ENCODE measurements at places on chromosomes 6 and 20.

DNA sequence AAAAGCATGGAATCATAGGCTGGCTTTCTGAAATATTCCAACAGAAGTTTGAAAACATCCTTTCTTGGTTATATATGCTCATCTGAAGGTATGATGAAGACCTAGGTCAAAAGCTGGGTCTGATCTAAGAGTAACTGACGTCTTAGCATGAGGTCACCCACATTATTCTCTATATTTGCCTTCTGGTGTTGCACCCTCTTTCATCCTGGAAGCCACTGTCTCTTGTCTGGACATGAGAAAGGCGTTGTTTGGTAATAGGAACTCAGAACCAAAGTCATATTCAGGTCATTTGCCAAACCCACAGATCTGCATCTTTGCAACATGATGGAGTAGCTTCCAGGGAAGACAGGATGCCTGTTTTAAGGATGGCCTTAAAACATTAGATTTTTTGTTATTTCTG is 17.6 kb downstream of the GABRR1 start:
- DNase-seq = no peak

DNA sequence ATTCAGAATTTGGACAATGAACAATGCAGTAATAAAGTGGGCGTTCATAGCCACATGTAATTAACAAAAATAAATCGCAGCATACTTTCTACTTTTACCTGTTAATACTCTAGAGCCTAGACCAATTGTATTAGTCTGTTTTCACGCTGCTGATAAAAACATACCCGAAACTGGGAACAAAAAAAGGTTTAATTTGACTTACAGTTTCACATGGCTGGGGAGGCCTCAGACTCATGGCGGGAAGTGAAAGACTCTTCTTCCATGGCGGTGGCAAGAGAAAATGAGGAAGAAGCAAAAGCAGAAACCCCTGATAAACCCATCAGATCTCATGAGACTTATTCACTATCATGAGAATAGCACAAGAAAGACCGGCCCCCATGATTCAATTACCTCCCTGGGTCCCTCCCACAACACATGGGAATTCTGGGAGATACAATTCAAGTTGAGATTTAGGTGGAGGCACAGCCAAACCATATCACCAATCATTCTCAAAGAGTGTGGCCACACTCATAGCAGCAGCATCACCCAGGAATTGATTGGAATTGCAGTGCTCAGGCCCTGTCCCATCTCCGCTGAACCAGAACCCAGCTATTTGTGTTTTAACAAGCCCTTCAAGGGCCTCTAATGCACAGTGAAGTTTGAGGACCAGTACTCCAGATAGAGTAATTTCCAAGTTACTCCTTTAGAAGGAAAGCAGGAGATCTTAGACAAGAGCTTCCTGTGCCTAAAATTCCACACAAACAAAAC is 650.0 kb downstream of the KIF16B start:
- no peak for DNase-seq

DNA sequence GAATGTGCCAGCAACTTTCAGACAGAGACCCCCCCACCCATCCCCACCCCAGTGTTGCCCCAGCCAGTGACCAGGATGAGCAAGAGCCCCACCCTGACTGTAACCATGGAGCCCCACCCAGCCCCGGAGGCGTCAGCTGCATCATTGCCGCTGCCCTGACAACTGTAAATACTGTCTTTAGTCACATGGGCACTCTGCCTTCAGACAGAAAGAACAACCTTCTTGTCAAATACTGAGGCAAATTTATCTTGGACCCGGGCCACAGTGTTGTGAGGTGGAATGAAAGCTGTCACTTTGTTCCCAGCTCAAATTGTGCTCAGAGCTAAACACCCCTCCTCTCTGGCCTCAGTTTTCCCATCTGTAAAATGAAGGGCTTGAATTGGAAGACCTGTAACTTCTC is 23.7 kb downstream of the MOCS3 start:
- DNase-seq = no peak

DNA sequence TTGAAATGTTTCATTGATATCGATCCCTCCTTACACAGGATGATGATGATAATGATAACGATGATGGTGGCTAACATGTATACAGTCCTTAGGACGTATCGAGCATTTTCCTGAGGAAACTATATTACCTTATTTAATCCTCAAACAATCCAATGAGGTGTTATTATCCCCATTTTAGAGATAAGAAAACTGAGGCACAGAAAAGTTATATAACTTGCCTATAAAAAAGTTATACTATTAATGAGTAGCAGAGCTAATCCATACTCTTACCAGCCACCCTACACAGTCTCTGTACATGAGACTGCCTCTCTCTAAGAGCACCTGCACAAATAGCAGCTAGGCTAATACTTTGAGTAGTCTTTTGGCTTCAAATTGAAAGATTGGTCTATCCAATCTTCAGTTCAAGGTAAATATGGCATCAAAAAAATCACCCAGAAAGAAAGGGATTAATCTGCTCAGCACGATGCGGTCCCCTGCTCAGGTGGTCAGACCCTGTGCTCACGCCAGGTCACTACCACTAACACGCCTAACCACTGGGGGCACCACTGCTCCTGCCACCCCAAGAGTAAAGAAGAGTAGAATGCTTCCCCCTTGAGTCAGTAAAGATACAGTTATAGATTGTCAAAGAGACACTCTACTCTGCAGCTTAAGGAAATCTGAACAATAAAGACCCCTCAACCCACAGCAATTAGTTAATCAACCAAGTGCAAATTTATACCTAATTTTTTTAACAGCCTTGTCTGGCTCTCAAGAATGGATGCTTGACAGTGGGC is 15.0 kb downstream of the GABBR1 start:
- no peak for DNase-seq

DNA sequence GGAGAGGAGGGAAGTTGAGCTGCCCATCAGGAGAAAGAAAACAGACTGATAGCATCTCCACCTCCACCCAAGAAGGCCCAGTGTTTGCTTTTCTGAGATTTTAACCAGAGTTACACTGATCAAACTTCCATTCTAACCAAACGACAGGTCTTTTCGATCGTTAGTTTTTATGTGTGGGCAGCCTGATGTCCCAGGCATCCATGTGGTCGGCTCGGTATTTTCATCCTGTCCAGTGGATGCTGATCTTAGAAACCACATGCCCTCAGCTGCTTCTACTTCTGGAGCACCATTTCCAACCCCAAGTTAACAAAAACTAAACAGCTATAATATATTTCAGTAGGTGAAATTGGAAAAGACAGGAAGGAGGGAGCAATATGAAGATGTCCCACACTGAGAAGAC is 536.8 kb upstream of the JAG1 start:
- DNase-seq = no peak

- no peak for DNase-seq
Observed at GRCh38 chr20:14963262-14963663, 625.9 kb upstream of the FLRT3 start.

- no peak for DNase-seq
Observed at GRCh38 chr20:35273449-35274171, 4.3 kb downstream of the MMP24OS start.

DNA sequence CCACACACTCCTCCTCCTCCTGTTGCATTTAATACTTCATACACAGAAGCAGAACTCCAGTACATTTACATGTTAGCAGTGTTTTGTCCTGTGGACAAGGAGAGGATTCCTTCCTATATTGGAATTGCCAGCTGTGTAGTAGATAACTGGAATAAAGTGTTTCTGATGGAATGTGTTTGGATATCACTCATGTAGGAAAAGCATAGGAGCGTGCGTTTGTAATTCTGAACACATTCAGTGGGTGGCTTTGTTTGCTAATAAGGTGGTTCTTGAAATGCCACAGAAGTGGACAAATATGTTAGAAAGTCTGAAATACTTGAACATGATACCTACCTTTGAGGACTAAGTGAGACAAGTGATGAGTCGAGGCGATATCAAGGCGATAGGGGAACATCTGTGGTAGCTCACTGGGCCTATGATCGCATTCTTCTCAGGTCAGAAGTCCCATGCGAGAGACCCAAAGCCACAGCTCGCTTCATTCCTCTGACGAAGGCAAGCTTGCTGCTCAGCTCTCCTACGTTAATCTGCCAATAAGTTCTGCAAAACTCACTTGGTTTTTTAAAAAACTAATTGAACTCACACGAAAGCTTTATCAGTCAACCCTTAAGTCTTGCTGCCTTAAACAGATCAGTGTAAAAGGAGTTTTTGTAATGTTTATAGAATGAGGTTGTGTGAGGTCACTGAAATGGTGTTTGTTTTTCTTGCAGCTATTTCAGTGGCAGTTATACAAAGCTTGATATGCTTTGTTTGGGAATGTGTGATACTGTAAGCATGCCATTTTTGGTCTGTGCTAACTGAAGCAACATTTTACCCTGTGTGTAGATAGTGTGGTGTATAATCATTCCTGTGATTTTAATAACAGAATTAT is 159.9 kb downstream of the SOX4 start:
- DNase-seq = no peak

GRCh38 chr6:149332602-149333265 is 15.2 kb downstream of the TAB2 start:
- no peak for DNase-seq

DNA sequence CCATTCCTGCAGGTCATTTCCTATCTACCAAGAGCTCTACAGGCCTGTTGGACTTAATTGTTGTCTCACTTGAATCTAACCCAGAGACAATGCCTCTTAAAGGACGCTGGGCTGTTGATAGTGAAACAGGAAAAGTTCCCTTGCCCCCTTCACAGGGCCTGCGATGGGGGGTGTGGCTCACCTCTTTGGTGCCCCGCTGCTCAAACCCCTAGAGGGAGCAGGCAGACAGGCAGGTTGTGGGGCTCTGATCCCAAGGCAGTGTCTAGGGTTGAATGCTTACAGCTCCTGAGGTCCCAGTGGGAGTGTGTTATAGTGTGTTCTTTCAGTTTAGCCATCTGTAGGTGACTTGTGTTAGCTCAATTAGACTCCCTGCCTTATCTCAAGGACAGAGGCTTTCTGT is 68.0 kb downstream of the OTOR start:
- no peak for DNase-seq

DNA sequence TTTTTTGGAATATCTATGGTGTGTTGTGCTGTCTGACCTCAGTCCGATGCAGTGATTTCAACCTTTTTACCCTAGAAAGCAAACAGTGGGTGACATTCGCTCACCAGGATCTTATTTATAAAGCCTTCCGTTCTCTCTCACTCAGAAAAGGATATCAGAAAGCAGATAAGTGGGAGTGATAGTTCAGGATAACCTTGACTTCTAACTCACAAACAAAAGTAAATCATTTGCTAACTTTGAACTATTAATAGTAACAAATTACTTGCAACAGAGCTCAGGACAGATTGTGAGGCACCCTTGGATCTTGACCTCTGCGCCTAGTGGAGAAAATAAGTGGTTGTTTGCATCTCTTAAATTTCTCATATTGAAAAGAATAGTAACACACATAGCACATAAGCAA is 637.1 kb upstream of the CITED2 start:
- DNase-seq = no peak

GRCh38 chr6:37547564-37548061 is 47.9 kb upstream of the CCDC167 start:
- no peak for DNase-seq

GRCh38 chr6:99330159-99330558 is 19.3 kb downstream of the FAXC start:
- DNase-seq = no peak

GRCh38 chr20:54156522-54156921 is 17.3 kb downstream of the CYP24A1 start:
- DNase-seq = no peak

DNA sequence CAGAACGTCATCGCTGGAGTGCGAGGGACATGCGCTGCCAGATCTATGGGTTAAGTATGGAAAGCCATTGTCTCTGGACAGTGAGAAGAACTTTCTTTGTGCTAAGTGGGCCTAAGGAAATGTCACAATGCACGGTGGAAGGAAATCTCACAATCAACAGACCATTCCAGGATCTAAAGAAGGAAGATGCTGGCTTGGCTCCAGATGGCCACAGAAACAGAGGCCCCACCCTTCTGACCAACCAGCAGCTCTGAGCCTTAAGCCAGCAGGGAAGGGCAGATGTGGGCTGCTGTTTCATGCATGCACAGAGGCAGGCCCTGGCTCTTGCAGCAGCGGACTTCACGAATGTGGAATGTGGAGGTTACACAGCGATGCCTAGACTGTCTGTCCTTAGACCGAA is 156.3 kb downstream of the SOBP start:
- no peak for DNase-seq

DNA sequence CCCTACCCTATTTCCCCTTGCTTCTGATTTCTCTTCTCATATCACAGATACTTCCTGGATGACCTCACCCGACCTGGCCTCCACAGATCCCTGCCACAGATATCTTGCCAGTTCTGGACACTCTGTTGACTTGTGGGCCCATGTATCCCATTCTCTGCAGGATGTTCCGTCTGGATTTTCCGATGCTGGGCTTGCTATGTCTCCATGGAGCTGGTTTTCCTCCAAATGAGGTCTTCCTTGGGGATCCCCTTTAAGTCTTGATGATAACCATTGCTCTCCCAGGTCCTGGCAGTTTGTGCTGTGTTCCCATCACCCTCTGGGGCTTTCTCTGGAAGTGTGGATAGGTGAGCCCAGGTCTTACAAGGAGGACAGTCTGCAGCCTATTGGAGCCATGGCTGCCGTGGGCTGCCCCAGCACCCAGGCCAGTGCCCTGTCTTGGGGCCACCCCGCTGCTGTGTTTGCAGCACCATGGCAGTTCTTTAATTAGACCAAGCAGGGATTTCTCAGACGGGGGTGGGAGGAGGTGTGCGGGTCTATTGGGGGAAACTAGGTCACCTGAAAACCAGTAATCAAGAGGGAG is 23.9 kb downstream of the PPP1R16B start:
- DNase-seq = no peak

DNA sequence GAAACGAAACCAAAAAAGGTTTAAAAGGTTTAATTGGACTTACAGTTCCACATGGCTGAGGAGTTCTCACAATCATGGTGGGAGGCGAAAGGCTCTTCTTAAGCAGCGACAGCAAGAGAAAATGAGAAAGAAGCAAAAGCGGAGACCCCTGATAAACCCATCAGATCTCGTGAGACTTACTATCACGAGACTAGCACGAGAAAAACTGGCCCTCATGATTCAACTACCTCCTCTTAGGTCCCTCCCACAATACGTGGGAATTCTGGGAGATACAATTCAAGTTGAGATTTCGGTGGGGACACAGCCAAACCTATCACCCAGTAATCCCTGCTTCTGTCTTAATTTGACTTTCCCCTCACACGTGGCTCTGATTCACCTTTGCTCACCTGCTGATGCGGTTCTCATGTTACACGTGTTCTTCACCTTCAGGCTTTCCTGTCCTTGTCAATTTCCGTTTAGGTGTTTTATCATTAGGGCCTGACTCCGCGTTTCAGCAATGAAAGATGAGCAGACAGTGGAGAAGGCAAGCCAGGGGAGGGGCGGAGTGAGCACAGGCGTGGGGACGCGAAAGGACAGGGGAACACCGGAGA is 57.1 kb downstream of the AGPAT4 start:
- no peak for DNase-seq

DNA sequence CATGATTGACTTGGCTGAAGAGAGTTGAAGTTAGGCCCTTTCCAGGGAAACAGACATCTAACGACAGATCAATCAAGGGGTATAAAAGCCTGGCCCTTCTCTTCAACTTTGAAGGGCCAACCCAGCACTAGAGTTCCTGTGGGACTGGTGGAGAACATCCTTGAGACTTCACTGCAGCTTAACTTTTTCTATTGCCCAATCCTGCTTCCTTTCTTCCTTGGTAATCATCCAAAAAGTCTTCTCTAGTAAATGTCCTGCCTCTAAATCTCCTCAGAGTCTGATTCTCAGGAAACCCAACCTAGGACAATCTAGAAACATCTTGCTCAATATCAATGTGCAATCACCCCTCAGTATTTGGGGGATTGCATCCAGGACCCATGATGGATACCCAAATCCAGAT is 1.9 kb downstream of the MKKS start:
- DNase-seq = no peak

- no peak for DNase-seq
Observed at GRCh38 chr6:129368970-129369369, 341.0 kb downstream of the ARHGAP18 start.

GRCh38 chr6:42959917-42960242 is 674 bp upstream of the GNMT start:
- no peak for DNase-seq

All from esophagus squamous epithelium (tissue), 5 donors.